HFF-Myc (cell line): ENCODE measurements at places on chromosomes 1 and 21.
A peak's percentile ranks its signal among the peaks of the same experiment; 100 is the strongest.

DNA sequence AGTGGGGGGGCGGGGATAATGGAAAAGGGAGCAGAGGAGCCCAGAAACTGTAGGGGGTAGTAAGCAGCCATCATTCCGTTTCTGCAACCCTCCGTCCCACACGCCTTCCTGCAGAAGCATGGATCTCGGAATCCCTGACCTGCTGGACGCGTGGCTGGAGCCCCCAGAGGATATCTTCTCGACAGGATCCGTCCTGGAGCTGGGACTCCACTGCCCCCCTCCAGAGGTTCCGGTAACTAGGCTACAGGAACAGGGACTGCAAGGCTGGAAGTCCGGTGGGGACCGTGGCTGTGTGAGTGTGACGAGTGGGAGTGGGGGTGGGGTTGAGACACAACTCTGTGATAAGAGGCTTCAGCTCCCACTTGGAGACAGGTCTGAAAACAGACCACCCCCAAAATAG is 706 bp downstream of the CREB3L4 start:
- DNase-seq, result no peak

- no peak for DNase-seq
Measured at GRCh38 chr1:33442141-33442540, 11.2 kb upstream of the PHC2 start.

DNA sequence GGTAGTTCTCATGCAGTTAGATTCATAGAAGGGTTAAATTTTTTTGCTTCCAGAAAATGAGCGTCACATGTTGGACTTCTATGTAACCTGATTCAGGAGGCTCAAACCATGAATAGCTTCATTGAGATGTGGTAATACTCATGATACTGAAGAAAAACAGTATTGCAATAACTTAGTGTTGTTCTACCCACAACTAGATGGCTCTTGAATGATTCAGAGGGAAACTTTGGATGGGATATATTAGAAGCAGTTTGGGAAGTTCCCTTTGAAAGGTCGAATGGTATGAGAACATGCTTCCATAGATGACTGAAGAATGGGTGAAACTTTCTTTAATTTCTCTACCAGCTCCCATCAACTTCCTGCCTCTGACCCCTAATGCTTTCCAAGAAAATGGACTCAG is 211.7 kb upstream of the PTGFR start:
- no peak for DNase-seq

DNA sequence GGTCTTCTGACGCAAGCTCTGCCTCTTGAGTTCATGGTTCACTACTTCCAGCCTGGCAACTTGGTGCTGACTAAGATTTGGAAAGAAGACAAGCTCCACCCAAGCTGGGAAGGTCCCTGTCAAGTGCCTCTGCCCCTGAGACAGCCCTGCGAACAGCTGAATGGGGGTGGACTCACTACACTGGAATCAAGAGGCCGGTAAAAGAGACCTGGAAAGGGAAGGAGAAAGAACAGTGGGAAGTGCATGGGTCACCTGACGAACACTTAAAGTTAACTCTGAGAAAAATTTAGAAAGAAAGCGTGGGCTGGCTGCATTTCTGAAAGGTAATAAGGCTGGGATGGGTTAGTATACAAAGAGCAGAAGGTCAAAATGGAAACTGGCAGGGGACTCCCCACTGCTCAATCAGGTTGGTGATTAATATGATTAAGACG is 26.1 kb upstream of the ZNF496 start:
- DNase-seq, result no peak

DNA sequence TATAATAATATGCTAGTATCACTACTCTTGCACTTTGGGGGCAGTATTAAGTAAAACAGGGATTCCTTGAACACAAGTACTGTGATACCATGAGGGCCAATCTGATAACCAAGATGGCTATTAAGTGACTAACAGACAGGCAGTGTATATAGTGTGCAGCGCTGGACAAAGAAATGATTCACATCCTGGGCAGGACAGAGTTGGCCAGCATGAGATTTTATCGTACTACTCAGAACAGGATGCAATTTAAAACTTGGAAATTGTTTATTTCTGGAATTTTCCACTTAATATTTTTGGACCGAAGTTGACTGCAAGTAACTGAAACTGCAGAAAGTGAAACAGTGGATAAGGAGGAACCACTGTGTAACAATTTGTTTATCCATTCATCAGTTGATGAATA is 74.6 kb downstream of the DNTTIP2 start:
- peak; percentile 71 for DNase-seq

- no peak for DNase-seq
Measured at GRCh38 chr1:65844296-65844695, 51.6 kb downstream of the PDE4B start.

DNA sequence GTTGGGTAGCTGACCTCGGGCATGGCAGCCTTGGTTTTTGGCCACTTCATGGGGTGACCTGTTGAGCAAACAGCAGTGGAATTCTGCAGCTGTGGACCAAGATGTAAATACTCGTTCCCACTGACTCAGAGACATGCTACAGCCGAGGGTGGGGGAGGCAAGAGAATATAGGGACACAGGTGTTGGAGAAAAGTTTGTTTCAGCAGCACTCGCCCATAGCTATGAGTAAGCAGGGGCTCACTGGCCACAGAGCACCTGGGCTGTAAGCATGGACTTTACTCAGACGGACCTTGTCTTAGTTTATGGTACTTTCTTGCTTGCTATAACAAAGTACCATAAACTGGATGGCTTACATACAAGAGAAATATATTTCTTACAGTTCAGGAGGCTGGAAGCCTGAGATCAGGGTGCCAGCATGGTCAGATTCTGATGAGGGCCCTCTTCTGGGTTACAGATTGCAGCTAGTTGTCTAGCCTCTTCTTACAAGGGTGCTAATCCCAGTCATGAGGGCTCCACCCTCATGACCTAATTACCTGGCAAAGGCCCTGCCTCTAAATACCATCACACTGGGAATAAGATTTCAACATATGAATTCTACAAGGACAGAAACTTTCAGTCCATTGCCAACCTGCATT is 437.2 kb upstream of the DAB1 start:
- no peak for DNase-seq

DNA sequence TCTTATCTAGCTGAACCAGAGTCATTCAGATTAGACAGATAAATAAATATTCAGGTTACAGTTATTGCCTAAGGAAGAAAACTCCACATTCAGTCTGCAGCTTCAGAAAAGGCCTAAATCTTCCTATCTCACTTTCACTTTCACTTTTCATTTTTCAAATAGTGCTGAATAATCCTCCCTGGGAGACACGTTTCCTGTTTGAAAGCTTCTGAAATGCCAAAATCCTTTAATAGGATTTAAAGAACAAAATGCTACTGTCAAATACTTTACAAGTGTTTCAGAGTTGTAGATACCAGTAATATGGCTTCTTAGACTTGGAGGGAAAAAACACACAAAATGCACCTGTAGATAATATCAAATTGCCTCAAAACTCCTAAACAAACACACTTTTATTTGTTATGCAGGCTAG is 3.9 kb downstream of the PSMB2 start:
- no peak for DNase-seq
